ENCODE measurements at places on chromosomes 12 and 14.

- no peak for DNase-seq
Observed at GRCh38 chr12:82912406-82912805, 225.7 kb downstream of the TMTC2 start.

DNA sequence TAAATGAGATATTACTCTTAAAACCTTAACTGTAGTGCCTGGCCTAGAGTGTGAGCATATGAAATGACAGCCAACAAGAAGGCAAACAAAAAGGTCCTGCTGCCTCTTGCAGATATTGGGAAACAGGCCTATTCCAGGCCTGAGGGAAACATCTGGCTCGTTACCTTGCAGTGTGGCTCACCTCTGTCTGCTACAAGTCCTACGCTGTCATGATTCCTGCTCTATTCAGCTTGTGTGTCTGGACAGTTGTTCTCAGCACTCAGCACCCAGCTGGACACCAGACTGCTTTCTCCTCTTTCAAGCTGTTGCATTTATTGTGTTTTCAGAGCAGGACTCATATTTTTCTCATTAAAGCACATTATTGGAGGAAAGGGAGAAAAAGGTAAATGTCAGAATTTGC, 113.5 kb downstream of the TMTC2 start:
- no peak for DNase-seq

DNA sequence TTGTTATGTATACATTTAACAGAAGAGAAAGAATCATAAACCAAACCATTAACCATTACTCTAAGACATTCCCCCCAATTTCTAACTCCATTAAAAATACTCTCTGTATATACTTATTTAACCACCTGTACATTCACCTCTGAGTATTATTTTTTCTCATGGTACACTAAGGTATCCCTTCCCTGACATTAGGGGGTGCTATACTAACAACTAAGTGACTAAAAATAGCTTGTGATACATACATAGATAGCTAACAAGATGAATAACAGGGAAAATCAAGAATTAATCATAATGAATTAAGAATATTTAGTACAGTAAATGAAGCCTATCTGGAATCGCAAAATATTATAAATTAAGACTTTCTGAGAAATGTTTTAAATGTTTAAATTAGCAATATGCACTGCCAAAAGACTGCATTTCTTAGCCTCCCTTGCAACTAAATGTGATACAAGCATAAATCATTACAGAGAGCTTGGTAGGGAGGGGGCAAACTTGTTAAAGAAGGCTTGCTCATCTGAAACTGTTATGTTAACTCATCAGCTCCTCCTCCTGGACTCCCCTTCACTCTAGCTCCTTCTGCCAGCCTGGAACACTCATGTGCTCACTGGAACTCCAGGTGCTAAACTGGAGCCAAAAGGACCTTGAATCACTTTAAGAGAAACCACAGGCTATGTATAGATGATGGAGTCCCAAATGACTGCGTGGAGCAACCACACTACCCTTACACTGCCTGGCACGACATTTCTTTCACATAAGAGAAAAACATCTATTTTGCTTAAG, 14.9 kb downstream of the C2CD5 start:
- DNase-seq, result no peak

DNA sequence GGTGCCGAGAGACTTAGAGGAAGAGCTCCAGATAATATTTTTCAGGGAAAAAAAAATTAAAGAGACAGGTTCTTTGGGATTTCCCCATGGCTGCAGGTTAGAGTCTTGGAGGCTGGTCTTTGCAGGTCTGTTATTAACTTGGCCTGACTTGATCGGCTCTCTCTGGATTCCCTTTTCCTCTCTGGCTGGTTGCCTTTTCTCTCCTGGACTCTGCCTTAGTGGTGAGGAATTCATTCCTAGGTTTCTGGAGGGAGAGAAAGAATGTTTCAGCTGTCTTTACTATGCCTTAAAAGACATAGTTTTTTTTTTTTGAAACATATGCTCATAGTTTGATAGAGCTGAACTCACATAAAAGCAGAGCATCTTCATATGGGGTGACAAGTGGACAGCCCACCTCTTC, 336.3 kb downstream of the BMP4 start:
- DNase-seq, result no peak

DNA sequence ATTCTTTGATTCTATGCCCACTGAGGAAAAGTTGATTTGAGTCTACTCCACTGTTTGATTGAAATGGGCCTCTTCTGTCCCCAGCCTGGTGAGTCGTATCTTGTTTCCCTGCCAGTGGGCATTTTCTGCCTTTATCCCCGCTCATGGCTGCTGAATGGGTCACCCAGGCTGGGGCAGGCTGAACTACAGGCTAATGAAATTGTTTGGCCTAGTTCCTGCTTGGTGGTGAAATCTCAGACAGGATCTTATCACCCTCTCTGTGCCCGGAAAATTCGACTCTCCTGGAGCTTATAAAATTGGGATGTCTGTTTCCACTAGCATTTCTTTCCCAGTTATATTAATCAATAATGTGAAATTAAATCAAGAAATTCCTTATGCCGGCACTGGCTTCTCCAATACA, 65.0 kb downstream of the CHST11 start:
- DNase-seq, result no peak

DNA sequence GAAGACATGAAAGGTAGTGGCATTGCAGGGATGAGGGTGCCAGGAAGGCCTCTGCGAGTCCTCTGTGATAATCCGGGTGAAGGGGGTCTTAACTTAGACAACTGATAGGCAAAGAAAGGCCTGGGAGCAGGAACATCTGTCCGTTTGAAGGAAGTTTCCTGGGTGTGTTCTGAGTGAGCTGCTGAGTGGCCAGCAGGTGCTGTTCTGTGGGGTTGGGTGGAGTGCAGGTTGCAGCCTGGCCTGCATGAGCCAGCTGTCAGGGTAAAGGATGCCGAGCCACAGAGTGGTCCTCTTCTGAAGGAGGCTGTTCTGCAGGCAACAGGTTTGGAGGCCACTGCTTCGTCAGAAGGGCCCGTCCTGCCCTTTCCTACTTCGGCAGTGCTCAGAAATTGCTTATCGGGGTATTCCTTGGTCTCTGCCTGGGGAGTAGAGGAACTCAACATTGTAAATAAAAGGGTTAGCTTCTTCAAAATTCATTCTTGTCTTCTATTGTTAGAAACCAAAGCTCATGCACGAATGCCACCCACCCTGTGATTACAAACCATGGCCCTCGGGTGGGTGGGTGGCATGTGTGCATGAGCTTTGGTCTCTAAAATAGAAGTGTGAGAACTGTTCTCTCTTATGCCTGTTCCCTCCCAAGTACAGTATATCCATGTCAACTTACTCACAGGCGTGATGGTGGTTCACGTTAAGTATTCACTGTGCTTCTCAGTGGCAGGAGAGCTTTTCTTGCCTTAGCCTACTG, 118.9 kb downstream of the CHST11 start:
- DNase-seq, result no peak

- DNase-seq, result no peak
Observed at GRCh38 chr14:86296173-86296572, 766.2 kb downstream of the FLRT2 start.

GRCh38 chr14:92719890-92720323, 28.5 kb downstream of the LGMN start:
- no peak for DNase-seq

DNA sequence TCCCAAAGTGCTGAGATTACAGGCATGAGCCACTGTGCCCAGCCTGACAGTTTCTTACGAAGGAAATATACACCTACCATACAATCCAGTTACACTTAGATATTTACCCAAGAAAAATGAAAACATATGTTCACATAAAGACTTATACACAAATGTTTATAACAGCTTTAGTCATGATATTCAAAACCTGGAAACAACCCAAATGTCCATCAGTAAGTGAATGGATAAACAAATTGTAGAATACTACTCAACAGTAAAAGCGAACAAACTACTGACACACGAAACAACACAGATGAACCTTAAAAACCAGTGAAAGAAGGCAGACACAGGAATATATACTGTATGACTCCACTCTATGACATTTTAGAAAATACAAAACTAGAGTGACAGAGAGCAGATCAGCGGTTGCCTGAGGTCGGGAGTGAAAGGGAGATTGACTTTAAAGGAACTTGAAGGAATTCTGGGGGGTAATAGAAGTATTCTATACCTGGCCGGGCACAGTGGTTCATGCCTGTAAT, 83.6 kb downstream of the SPRING1 start:
- DNase-seq, result no peak

- DNase-seq, result no peak
Observed at GRCh38 chr14:70188659-70189455, at the start of gene SLC8A3. Gene SLC8A3 (minus strand): TSS chr14:70188951. CDS start chr14:70168422, 20,529 bp downstream.

GRCh38 chr12:57128519-57129247, 400 bp downstream of the LRP1 start:
- DNase-seq, result no peak

GRCh38 chr12:64740646-64741045, 18.6 kb downstream of the GNS start:
- no peak for DNase-seq

DNA sequence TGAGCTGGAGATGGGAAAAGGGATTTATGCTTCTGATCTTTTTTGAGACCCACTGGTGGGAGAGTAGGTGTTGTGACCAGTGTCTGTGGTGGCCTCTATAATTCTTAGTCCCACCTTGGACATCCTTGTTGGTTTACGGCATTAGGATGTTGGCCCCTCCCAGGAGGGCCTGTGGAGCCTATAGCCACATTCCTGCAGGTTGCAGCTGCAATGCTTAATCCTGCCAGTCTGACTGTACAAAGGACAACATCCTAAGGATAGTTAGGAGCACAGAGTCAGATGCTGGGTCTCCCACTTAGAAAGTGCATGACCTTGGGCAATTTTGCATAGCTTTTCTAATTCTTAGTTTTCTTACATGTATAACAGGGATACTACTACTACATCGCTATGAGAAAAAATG, 150.9 kb upstream of the SLC38A2 start:
- DNase-seq, result no peak

DNA sequence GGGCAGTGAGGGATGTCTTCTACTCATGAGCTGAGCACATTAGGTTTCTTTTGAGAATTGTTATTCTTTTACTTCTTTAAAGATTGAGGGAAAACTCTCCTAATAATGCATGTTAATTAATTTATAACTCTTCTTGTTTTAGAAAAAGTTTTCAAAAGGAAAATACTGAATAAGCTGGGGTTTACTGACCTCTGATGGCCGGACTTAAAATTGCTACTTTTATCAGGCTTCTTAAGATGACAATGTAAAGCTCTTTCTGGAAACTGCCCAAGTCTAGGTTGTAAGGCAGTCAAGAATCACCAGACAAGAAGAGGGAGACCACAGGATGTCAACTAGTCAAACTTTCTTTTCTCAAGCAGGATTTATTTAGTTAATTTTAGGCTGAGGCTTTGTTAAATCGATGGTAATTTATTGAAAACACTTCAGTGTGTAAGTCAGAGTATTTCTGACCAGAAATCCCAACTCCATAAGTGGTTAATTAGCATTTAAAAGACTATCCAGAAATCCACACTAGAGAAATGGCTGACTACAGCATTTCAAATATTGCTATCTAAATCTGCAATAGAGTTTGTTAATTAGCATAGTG, 82.1 kb downstream of the AVPR1A start:
- DNase-seq, result no peak

DNA sequence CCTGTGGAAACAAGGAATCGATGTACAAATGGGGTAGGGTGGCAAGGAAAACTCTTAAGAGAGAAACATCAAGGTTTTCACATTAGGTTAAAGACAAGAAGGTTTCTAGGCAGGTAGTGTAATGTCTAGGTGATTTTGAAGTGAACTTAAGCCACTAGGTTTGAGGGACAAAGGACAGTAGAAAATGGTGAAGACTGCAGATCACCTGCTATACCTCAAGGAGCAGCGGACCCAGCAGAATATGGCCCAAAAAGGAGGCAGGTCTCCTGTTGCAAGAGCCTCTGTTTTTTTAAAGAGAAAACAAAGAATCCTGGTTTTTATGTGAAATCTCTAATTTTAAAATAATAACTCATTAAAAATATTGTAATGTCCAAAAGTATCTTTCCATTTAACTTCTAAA, 178.1 kb downstream of the ACSS3 start:
- no peak for DNase-seq

GRCh38 chr14:59771577-59771976, 99.0 kb downstream of the RTN1 start:
- DNase-seq, result no peak

DNA sequence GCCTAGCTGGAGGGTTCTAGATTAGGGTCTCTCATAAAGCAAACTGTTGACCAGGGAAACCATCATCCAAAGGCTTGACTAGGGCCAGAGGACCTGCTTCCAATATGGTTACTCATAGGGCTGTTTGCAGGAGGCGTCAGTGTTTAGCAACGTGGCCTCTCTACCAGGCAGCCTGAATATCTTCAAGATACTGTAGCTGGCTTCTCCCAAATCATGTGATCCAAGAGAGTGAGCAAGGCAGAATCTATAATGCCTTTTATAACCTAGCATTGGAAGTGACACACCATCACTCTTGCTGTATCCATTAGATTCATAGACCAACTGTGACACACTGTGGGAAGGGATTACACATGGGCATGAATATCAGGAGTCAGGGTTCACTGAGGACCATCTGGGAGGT, 17.3 kb downstream of the TPH2 start:
- DNase-seq, result no peak

DNA sequence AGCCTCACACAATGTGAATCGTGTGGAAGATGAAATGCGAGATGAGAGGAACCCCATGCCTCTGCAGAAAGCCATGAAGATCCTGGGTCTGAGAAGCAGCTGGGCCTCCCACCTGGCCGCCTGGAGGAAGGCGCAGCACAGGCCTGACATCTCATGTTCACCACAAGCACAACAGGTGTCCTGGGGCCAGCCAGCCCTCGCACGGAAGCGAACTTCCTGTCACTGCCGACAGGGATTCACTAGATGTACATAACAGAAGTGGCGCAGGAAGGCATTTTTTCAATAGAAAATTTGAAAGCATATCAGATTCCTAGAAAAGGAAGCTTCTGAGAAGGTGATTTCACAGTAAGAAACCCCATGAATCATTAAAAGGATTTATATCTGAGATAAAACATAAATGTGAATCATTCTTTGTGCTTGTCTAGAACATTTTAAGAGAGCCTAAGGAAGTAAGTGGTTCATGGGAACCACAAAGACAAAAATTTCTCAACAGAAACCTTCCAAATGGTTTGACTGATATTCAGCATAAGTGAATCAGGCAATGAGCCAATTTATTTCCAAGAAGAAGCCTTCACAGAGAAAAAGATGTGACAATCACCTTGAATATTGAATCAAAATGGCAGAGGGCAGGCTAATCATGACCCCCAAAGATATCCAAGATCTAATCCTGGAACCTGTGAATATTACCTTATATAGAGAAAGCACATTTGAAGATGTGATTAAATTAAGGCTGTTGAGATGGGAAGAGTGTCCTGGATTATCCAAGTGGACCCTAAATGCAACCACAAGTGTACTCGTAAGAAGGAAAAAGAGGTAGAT, 311.9 kb downstream of the DUSP6 start:
- no peak for DNase-seq

GRCh38 chr12:121240484-121241101, 30.7 kb downstream of the P2RX4 start:
- DNase-seq, result no peak

GRCh38 chr12:11500188-11500860, 105.0 kb upstream of the PRB2 start:
- no peak for DNase-seq

All from NK-92 treated with Interleukin-12 subunit alpha and Interleukin-12 subunit beta, amount 100 ng/mL, for 24 hours (cell line).